ENCODE measurements at places on chromosomes 3 and 15.

GRCh38 chr3:72658466-72659100, 189.7 kb downstream of the SHQ1 start:
- DNase-seq, result no peak

- no peak for DNase-seq
Measured at GRCh38 chr3:83670416-83670815, 1288.4 kb upstream of the CADM2 start.

DNA sequence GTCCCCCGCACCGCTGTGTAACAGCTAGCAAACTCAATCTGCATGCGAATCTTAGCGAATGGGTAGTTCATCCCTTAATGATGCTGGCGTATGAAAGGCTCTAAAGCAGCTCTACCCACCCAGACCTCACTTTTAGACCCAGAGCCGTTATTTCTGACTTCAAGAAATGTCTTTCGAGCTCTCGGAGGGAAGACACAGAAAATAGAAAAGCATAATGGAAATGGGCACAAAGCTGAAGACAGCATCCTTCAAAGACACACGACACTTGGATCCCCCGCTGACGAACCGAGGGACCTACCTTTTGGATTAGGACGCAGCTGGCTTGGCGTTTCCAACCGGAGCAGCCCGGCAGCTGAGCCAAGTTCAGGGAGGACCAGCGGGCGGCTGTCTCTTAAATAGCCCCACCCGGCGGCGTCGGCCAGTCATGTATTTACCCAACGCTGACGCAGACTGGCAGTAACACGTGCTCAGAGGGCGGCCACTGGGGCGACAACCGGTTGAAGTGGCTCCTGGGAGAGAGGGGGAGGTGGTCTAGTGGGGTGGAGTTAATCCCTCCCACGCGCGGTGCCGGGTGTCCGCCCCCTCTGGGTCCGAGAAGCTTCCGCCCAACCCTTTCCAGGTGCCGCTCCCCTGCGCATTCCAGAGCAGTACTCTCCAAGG, 1.5 kb downstream of the CCK start:
- DNase-seq, result no peak

DNA sequence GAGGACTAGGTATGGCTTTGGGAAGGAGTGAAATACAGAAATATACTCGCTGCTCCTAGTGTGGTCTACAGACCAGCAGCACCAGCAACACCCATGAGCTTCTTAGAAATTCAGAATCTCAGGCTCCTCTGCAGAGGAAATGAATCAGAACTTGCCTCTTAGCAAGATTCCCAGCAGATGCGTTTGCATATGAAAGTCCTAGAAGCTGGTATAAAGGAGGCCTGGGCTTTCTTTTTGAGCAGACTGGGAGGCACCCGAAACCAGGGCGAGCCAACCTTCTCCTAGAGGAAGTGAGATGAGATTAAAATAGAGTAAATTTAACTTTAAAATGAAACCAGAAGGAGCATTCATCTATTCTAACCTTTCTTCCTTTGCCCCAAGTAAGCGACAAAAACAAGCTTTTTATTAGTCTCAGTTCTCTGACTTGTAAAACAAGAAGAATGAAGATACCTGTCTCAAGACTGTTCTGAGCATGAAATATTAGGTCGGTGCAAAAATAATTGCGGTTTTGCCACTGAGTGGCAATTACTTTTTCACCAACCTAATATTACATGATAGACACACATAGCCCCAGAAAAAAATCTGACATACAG, 140.0 kb downstream of the PDZRN3 start:
- no peak for DNase-seq

- no peak for DNase-seq
Measured at GRCh38 chr3:71502066-71502625, 81.4 kb downstream of the FOXP1 start.

- no peak for DNase-seq
Measured at GRCh38 chr3:151278230-151278629, at the start of gene P2RY14. Gene P2RY14 (minus strand): TSS chr3:151278542. CDS start chr3:151214316, 64,226 bp downstream.

DNA sequence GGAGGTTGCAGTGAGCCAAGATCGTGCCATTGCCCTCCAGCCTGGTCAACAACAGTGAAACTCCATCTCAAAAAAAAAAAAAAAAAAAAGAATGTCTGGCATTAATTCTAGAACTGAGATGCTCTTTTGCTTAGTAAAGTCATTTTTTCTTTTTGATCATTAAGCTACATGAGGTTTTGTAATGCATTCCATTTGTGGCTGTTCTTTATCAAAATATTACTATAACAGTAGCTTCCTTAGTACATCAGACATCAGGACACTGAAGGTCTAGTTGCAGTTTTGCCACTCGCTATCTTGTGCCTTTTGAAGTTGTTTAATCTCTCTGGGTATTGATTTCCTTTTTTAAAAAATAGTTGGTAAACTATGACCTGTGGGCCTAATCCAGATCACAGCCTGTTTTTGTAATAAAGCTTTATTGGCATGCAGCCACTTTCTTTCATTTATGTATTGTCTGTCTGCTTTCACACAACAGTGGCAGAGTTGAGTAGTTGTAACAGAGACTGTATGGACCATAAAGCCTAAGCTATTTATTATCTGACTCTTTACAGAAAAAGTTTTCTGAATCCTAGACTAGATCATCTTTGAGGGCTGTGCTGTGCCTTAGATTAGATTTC, 76.6 kb downstream of the SLC25A26 start:
- DNase-seq, result no peak

GRCh38 chr15:94478763-94479162, 247.4 kb downstream of the MCTP2 start:
- peak; percentile 42 for DNase-seq

- no peak for DNase-seq
Measured at GRCh38 chr3:59809016-59809415, 759.2 kb upstream of the CFAP20DC start.

- DNase-seq, result no peak
Measured at GRCh38 chr3:32872487-32873382, 54.9 kb downstream of the TRIM71 start.

DNA sequence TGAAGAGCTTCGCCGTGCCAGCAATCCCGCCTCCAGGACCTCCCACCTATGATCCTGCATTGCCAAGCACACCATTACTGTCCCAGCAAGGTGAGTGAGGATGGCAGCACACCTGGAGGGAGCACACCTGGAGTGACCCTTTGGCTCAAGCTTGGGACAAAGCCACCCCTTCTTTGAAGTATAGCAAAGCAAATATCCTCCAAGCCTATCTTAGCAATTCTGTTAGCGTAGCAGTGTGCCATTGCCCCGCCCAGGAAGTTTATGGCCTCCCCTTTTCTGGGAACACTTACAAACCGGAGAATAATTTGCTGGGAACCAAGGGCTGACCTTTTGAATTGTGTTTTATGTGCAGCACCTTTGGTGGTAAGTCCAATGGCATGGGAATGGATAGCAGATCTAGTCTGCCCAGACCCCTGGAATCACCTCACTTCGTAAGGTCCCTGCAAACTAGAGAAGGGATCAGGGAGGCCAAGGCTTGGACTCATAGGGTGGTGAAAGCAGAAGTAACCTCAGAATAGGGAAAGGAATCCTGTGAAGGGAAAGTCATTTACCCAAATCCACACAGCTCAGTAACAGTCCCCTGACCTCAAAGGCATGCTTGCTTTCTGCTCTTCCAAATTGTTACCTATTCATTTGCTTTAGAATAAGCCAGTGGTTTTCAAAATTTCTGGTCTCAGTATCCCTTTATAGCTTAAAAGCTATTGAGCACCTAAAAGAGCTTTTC, 70.1 kb downstream of the HCN4 start:
- DNase-seq, result no peak

DNA sequence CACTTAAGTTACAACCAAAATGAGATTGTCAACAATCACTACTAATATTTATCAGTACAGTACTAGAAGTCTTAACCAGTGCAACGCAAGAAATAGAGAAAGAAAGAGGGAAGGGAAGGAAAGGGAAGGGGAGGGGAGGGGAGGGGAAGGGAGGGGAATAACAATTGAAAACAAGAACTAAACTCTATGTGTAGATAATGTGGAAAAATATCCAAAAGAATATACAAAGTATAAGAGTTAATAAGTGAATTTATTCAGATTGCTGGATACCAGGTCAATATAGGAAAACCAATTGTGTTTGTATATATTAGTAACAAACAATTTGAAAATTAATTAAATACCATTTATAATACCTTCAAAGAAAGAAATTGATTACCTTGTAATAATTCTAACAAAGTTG, 10.7 kb downstream of the ATP13A5 start:
- DNase-seq, result no peak
